ENCODE measurements at places on chromosomes 2 and 18.

DNA sequence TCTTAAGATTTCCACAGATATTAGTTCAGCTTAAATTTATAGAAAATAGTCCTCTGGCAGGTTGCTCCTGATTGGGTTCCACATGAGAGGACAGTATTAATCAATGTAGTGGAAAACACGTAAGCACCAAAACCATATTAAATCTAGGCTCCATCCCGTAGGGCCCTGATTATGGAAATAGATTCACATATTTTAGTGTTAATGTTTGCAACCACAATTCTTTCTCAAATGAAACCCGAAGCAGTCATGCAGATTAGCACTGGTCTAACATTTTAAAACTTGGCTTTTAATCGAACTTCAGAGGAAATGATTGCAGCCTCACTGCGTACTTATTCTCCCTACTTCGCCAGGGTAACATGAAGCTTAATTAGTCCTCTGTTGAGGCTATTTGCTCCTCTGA lies 60.9 kb downstream of the METTL4 start:
- no peak for DNase-seq

DNA sequence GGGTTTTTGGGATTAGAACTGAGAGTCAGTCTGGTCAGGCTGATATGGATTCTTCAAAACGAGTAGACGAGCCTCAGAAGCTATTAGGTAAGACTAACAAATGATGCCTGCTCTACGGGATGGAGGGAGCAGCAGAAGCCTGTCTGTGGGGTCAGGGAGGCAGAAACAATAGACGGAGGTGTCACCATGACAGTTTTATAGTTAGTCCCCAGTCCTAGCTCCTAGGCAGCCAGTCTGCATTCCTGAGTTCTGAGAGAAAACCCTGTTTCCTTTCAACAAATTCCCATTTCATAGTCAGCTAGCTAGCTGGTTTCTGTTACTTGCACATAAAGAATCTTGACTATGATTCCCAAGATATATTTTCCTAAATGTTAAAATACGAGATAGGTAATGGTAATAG lies 542.1 kb downstream of the PID1 start:
- no peak for DNase-seq

DNA sequence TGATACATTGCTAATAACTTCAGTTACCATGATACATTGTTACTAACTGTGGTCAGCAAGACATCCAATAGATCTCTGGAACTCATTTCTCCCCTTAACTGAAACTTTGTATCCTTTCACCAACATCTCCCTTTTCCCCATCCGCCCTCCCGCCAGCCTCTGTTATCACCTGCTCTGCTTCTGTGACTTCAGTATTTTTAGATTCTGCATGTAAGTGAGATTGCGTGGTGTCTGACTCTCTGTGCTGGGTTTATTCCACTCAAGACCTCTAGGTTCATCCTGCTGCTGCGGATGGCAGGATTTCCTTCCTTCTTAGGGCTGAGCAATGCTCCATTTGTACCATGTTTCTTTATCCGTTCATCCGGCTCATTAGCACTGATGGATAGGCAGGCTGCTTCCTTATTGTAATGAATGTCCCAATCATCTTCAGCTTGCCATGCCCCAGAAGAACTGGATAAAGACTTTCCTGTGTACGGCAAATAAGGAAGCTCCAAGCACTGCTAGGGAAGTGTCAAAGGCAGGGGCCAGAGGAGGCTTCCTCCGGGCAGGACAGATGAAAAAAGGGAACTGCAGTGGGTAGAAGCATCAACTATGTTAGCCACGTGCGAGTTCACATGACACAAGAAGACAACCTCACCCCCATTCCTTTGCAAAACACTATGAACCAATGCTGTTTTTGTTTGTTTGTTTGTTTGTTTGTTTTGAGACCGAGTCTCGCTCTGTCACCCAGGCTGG lies 113.4 kb downstream of the EIPR1 start:
- no peak for DNase-seq

DNA sequence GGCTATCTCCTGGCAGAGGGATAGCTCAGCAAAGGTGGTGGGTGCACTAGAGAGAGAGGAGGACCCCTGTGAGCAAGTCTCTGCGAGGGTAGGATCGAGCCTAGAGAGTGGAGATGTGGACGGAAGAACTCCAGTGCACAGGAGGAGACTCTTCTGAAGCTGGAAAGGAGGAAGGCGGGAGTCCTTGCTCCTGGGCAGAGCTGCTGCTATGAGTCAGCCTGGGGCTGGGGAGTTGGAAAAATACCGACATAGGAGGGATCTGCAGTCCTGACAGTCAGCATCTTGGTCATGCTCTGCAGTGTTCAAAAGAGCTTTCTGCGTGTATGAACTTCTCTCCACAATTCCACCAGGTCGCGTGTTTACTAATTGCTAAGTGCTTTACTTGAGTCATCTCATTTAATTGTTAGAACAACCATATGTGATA lies 233.8 kb downstream of the LDLRAD4 start:
- DNase-seq = no peak

DNA sequence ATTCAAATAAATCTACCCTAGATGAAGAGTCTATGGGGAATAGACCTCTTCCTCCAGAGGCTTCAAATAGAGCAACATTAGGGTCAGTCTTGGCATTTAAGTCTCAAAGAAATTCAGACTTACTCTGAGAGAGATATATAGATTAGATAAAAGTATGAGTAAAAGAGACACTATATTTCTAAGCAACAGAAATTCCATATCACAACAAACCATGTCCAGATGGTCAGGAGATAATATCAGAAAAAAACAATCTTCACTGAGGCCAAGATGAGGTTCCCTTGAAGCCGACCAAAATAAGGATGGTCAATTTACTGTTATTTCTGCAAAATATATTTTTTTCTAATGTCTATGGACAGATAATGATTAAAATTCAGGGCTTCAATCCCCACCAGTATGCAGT lies 89.1 kb upstream of the NOSTRIN start:
- no peak for DNase-seq

DNA sequence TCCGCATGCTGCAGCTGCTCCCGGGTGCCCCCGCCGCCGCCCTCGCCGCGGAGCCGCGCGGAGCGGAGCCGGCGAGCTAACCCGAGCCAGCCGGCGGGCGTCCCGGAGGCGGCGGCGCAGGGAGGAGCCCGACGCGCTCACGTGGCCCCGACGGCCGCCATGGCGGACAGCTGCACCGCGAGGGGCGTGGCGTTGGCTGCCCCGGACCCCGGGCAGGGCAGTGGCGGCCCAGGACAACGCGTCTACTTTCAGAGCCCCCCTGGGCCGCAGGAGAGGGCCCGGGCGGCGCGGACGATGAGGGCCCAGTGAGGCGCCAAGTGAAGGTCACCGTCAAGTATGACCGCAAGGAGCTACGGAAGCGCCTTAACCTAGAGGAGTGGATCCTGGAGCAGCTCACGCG lies 30.0 kb upstream of the CCNYL1 start:
- no peak for DNase-seq

DNA sequence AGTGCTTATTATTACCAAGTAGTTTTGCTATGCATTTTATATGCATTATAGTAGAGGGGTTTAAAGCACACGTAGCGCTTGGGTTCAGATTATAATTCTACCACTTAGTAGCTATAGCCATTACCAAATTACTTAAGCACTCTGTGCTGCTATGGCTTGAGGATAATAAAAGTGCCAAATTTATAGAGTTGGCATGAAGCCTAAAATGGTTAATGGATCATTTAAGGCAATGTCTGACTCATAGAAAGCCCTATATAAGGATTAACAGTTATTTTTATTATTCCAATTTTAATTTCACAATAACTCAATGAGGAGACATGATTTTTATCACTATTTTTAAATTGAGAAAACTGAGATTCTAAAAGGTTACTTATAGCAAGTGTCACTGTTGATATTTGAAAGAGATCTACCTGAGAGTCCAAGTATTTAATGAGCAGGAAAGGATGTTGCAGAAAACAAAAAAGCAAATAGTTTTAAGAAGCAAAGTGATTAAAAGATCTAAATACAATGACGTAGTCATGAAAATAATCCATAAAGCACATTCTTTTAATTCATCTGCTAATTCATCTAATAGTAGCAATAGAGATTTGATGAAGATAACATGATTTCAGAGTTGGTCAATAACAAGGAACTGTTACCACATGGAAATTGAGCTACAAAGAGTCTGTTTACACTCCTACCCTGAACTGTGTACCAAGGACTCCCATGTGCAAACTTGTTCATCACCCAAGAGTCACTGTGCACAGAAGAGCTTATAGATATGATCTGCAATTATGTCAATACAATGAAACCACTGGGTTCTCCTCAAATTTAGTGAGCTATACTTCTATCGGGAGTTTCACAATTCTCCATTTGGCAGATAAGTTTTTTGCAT lies 78.8 kb upstream of the DTNA start:
- no peak for DNase-seq

DNA sequence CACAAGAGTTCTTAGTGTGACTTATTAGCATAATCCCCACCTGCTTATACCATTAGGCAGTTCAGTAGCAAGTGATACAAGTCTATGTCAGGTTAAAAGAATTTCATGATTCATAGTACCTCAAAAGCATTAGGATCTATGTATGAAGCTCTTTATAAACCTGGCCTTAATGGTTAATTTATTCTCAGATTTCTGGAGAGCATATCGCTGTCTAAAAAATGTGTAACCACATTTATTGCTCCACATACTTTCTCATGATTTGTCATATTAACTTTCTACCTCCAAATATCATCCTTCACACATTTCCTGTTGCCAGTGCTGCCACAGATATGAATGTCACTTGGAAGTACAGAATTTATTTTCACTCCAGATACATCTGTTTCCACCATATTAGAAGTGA lies 332.8 kb upstream of the MAP2 start:
- DNase-seq = no peak

DNA sequence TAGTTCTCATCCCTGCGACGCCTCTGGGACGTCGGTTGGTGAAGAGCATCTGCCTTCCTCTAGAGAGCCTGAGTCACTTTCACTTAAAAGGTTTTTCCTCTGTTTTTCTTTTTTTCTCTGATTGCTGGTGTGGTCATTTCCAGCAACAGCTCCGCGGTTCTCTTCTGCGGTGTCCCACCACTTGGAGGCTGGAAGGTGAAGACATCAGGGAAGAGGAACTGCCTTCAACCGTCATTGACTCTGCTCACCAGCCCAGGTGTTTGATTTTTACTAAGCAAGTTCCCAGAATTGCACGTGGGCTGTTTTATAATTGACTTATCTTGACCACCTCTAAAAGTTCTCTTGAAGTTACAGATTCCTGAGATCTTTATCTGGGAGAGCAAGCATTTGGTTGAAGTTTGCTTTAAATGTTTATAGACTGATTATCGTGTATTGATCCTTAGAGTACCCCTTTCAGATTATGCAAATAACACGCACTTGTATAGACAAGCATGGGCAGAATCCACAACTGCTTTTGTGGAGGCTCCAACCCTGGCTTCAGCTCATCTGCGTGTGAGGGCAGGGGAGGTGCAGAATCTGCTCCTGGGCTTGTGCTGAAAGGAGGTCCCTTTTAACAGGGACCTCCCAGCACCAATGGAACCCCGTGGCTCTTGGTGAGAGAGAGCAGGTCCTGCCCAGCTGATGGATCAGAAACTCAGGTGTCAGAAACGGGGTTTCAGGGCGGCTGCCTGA lies 3.5 kb downstream of the CTDP1 start:
- DNase-seq = no peak

- no peak for DNase-seq
These were observed 40.8 kb upstream of the CYP1B1 start for GRCh38 chr2:38116762-38117161.

DNA sequence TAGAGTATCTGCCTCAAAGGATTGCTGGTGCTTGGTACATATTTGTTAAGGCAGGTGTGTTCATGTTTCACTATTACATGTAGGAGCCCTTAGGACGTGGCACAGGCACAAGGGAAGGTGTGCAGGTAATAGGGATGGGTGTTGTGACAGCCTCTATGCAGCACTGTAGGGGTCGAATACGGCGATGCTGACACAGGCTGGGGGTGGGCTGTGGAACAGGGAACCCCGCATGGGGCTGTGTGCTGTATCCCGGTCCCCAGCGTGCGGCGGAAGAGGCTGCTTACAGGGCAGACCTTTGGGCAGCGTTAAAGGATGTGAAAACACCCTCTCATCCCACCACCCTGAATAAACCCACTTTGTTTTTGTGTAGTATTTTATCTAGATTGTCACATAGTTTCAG lies 21.5 kb downstream of the B3GNT2 start:
- no peak for DNase-seq

DNA sequence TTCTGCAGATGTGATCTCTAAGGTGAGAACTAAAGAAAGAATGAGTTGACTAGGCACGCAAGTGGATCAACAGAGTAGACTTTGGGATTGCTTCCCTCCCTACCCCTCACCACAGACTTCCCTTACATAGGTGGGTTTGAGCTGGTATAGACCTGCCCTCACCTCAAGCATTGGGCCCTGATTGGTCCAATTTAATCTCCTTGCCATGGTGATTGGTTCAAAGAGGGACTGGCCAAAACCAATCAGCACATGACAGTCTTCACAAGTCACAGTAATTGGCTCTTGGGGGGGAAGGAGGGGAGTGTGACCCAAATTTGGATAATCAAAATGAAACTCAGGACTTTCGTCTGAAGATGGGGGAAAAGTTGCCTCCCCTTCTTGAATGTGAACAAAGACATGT lies 36.6 kb upstream of the LNPK start:
- DNase-seq = no peak

- no peak for DNase-seq
These were observed 3.1 kb downstream of the TWIST2 start for GRCh38 chr2:238851026-238851425.

DNA sequence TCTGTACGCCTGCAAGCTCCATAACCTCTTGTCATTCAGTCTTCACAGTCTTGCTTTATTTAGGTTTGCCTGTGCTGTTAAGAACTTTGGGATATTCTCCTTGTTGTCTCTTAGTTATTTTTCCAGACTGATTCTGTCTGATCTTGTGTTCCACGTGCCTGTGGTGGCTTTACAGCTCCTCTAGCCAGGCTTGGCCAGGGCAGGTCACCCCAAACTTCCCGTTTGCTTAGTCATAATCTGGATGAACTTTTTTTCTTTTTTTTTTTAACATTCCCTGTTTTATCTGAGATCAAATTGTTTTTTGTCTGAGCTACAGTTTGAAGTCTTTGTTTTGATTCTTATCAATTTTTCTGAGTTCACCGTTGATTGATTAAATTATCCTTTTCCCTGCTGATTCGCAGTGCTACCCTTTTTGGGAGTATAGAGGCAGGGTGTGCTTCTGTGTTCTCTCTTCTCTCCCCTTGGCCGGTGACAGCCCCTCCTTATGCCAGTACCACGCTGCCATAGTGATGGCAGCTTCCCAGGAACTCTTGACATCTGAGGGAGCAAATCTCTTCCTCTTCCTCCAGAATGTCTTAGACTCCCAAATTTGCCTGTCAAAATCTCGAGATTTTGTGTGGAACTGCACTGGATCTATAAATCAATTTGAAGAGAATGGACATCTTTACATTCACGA lies 2.5 kb downstream of the SP100 start:
- no peak for DNase-seq

GRCh38 chr2:147549054-147549453 lies 295.8 kb upstream of the ACVR2A start:
- DNase-seq = no peak

GRCh38 chr2:150581717-150582472 lies 94.4 kb upstream of the RND3 start:
- DNase-seq = no peak

- DNase-seq = no peak
These were observed 227.4 kb downstream of the DCC start for GRCh38 chr18:52567360-52567759.

All from urinary bladder (tissue), 4 donors.